ENCODE measurements at places on chromosomes 4 and X. TPM values are rescaled to one million over a fixed set of nuclear protein-coding genes. Genes with fewer than 3 reads are reported as not detected.

The FNIP2 gene
- total RNA-seq: 28.3 TPM

The CXorf66 gene
- total RNA-seq: not detected

The PDCL2 gene
- not detected for total RNA-seq

The CSAG2 gene
- total RNA-seq: not detected

The FGF5 gene
- total RNA-seq: 0.25 TPM

The ELOVL6 gene
- total RNA-seq: 3.1 TPM

The TENM3 gene
- 46.7 TPM for total RNA-seq

The ETDB gene
- not detected for total RNA-seq

The ZCCHC12 gene
- not detected for total RNA-seq

The ZFYVE28 gene
- 8.7 TPM for total RNA-seq

The ADH7 gene
- not detected for total RNA-seq

The TMEM35A gene
- total RNA-seq: 0.16 TPM

The MAGED4 gene
- 6.2 TPM for total RNA-seq

The TMEM31 gene
- not detected for total RNA-seq

The DDIT4L gene
- 1.9 TPM for total RNA-seq

The COX18 gene
- 14.0 TPM for total RNA-seq

The AFM gene
- not detected for total RNA-seq

The MAGEB10 gene
- total RNA-seq: not detected

The NDST4 gene
- not detected for total RNA-seq

The NPNT gene
- 0.32 TPM for total RNA-seq

The GABRB1 gene
- not detected for total RNA-seq

The PABPC1L2A gene
- not detected for total RNA-seq

The MSX1 gene
- total RNA-seq: 7.9 TPM

The AMOT gene
- total RNA-seq: 0.97 TPM

The CFAP99 gene
- 0.16 TPM for total RNA-seq

The MTNR1A gene
- under 0.01 TPM for total RNA-seq

The PLXNB3 gene
- 2.9 TPM for total RNA-seq

The PIGA gene
- 6.3 TPM for total RNA-seq

The H2BW2 gene
- not detected for total RNA-seq

The GAGE12F gene
- not detected for total RNA-seq

The MAPK10 gene
- under 0.01 TPM for total RNA-seq

The LGI2 gene
- 0.06 TPM for total RNA-seq

The CASK gene
- total RNA-seq: 10.8 TPM

The BEX1 gene
- 0.32 TPM for total RNA-seq

The RTL3 gene
- total RNA-seq: under 0.01 TPM

The BMX gene
- total RNA-seq: 58.3 TPM

The AMTN gene
- not detected for total RNA-seq

The P2RY4 gene
- total RNA-seq: 0.06 TPM

The LIAS gene
- 5.1 TPM for total RNA-seq

The SASH3 gene
- total RNA-seq: not detected

The ZNF141 gene
- 14.8 TPM for total RNA-seq

The STPG2 gene
- 0.13 TPM for total RNA-seq

The SEC24D gene
- 25.7 TPM for total RNA-seq

Measured in bladder microvascular endothelial cell (primary cell).